ENCODE measurements at places on chromosomes 1 and 21. TPM values are rescaled to one million over a fixed set of nuclear protein-coding genes. Genes with fewer than 3 reads are reported as not detected.

CELA3A gene
- polyA plus RNA-seq = not detected

GRCh38 chr1:24111262-24111995, 506 bp downstream of the MYOM3 start:
- no peak for DNase-seq

FCRL1 gene
- polyA plus RNA-seq = 0.48 TPM

KIF26B gene
- 33.4 TPM for polyA plus RNA-seq

ATP8B2 gene
- 25.1 TPM for polyA plus RNA-seq

RNU11 gene
- not detected for polyA plus RNA-seq

DNA sequence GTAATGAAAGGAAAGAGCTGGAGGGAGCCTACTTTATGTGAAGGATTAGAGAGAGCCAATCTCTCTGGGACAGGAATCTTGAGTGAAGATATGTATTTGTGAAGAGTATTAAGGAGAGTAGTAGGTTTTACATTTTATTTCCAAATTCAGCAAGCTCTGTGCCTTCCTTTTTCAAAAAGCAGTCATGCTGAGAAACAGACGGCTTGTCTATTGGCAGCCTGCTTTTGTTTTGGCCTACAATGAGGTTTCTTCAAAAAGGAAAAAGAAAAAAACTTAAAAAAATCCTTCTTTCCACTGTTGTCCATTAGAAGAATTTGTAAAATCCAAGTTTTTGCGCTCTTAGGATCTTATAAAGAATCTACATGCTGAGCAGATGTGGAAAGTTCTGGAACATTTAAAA, 103.6 kb upstream of the PTGFR start:
- DNase-seq = no peak

GRCh38 chr1:184388319-184388889, 1.6 kb downstream of the C1orf21 start:
- DNase-seq = no peak

GRCh38 chr1:67433837-67434236, 3.6 kb upstream of the SERBP1 start:
- no peak for DNase-seq

DNA sequence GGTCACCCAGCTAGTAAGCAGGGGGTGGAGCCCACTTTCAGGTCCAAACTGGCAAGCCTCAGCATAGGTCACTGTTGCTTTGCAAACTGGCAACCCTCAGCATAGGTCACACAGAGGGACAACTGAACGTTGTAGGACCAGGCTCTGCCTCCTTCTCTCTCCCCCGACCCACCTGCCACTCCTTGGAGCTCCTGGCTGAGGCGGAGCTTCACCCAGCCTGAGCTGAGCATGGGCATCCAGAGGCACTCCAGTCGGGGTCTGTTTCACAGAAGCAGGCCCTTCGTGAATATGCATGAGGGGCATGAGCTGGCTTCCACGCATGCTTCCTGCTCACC, 24.2 kb downstream of the CAPZB start:
- DNase-seq = no peak

- no peak for DNase-seq
Observed at GRCh38 chr21:45910548-45911221, 70.9 kb upstream of the COL6A1 start.

DLGAP3 gene
- 3.0 TPM for polyA plus RNA-seq

ANGPTL1 gene
- 6.8 TPM for polyA plus RNA-seq

DNA sequence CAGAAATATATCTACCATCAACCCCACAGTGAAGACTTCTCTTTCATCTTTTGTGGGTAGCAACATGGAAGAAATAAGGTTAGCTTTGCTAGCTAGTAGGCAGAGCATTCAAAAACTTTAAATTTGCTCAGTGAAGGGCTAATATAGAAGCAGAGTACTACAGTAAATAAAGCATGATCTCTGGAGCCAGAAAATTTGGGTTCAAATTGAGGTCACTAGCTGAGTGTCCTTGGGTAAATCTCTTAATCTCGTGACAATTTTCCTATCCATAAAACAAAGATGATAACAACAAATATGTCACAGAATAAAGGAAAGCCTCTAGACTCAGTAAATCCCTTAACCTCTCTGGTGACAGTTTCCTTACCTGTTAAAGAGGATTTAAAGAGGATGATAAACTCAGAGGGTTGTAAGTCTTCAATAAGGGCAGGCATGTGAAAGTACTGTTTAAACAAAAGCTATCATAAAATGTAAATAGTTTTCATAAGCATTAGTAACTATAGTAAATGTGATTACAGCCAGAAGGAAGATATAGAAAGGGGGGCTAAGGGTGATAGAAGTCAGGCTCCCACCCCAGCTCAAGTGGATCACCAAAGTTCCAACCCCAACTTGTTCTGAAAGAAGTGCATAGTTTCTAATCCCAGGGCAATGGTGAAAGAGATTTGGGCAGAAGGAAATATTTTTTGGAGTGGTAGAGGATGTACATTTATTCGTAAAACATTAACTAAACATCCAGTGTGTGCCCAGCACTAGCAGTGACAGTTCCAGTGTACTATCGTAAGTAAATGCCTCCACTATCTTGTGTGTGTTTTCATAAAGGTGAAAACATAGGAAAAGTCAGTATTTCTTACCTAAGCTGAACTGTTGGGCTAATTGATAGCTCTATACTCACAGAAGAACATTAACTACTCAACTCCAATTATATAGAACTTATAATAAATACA, 24.8 kb downstream of the TM2D1 start:
- DNase-seq = no peak

- no peak for DNase-seq
Observed at GRCh38 chr1:165225062-165225461, 131.5 kb downstream of the LMX1A start.

- DNase-seq = no peak
Observed at GRCh38 chr1:237133921-237134320, 91.9 kb downstream of the RYR2 start.

ARHGAP30 gene
- polyA plus RNA-seq = 2.5 TPM

- no peak for DNase-seq
Observed at GRCh38 chr1:204791453-204792353, 79.0 kb upstream of the NFASC start.

- DNase-seq = no peak
Observed at GRCh38 chr1:213507472-213508223, 456.6 kb downstream of the RPS6KC1 start.

CELA2B gene
- 0.32 TPM for polyA plus RNA-seq

PGLYRP4 gene
- polyA plus RNA-seq = not detected

Data from renal cortex interstitium (tissue), 15 donors.